ENCODE measurements at places on chromosomes 5 and 9.

DNA sequence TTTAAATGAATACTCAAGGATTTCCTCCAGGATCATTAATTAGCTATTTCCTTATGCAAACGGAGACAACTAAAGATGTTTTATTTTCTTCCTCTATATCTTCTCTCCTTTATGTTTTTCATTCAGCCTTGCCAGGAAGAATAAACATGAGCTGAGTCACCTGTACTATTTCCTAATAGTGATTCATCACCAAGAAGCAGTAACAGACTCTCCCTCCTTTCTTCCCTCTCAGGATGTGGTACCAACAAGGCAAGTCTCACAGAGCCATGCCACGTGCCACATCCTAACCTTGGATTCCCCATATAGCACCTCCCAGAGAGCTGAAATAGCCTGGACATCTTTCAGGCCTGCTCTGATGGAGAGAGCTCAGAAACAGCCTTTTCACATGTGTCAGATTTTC, 758.6 kb upstream of the DMAC1 start:
- DNase-seq, result no peak

GRCh38 chr5:88805151-88805784, 77.7 kb downstream of the MEF2C start:
- DNase-seq, result no peak

- DNase-seq, result no peak
These were observed 10.7 kb upstream of the IRX1 start for GRCh38 chr5:3584724-3585531.

DNA sequence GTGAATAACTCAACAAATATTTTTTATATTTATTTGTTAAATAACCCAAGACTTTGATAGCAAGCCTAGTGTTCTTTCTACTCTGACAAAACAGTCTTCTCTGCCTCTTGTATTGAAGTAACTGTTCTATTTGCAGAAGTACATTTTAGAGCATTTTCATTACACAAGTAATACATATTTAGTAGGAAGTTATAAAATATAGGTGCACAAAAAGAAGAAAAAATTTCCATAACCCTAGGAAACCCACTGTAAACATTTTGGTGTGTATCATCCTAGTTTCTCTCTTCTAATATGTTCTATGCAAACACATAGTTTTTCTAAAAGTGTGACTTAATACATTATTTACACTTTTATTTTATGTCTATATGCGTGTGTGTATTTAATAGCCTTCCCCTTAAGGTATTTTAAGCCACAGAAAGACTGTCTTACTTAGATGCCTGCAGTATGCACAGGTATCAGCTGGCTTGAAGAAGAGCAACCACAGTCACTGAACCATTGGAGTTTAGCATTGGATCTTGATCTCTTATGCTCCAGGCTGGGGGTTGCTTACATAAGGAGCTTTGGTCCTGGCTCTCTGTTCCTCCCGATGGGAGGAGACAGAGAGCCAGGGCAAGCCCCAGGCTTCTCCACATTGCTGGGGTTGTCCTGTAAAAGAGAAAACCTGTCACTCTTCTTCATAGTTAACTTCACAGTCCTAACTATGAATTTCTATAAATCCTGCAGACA, 3.8 kb downstream of the SELENOP start:
- DNase-seq, result no peak

GRCh38 chr5:2903451-2904395, 152.2 kb upstream of the IRX2 start:
- no peak for DNase-seq

GRCh38 chr5:132086277-132086794, 12.7 kb downstream of the CSF2 start:
- no peak for DNase-seq

- DNase-seq, result no peak
These were observed 288.6 kb upstream of the DAB2 start for GRCh38 chr5:39713250-39713916.

GRCh38 chr5:76199336-76200318, 116.4 kb downstream of the SV2C start:
- DNase-seq, result no peak

DNA sequence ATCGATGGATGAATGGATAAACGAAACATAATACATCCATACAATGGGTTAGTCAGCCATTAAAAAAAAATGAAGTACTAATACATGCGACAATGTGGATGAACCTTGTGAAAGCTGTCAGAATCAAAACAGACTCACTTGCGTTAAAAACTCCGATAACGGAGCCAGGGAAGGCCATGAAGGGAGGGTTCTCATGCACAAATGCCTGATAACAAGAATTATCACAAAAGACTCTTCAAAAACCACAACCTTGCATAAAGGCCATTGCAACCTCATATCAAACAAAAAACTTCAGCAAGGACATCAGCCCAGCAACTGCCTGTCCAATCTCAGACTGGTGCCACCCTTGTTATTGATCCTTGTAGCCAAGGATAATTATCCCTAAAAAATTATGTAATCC, 13.7 kb downstream of the ERMP1 start:
- no peak for DNase-seq

DNA sequence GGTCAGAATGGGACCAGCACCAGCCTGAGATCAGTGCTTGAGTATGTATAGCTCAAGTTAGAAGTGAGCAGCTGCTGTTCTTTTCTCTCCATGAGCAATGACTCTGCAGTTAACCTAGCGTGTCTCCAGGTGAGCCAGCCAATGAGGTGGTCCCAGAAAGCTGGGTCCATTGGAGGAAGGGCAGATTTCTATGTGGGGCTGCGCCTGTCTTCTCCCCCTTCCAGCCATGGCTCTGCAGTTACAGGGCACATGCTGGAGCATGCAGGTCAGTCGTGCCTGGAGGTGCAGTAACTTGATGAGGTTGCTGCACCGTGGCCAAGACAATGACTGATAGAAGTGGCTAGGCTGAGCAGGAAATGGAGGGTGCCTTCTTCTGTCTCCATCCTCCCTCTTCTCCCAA, 29.6 kb upstream of the CXCL14 start:
- DNase-seq, result no peak

GRCh38 chr9:91048749-91049148, 247.1 kb downstream of the SYK start:
- no peak for DNase-seq

- no peak for DNase-seq
These were observed 145.5 kb upstream of the SLC24A2 start for GRCh38 chr9:19934301-19934871.

- no peak for DNase-seq
These were observed 138.8 kb upstream of the POC5 start for GRCh38 chr5:75856056-75856455.

- no peak for DNase-seq
These were observed 132.4 kb downstream of the SNCAIP start for GRCh38 chr5:122444411-122444810.

GRCh38 chr9:133066181-133066983, 4.6 kb downstream of the CEL start:
- no peak for DNase-seq

All from stimulated activated CD4-positive, alpha-beta T cell treated with anti-CD3 and anti-CD28 coated beads, Interleukin-4, amount 100 ng/mL, for 48 hours (primary cell).